ENCODE measurements at places on chromosomes 3 and 15.
A peak's percentile ranks its signal among the peaks of the same experiment; 100 is the strongest.

DNA sequence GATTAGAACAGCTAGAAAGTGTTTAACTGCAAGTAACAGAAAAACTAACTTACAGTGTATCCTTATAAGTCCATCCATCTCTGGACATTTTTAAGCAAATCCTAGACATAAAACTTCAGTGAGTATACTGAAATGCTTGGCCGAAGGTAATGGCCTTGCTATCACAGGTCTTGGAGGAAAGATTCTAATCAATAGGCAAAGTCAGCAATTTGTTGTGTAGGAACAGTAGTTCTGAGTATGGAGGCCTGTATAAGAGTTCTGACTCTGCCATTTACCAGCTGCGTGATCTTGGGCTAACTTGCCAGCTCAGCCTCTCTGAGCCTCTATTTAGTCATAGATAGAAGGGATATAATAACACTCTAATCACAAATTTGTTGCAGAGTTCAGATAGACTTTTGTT lies 328.1 kb downstream of the IL20RB start:
- H3K4me1 ChIP-seq, result no peaks in the 10 kb centered on the region
- no peak for DNase-seq
- no peaks in the 10 kb centered on the region for H3K27me3 ChIP-seq
- no peaks in the 10 kb centered on the region for H3K36me3 ChIP-seq

GRCh38 chr3:58613236-58614132 lies 36.3 kb upstream of the FAM107A start:
- no peak overlapping the region for H3K27ac ChIP-seq
- no peaks in the 10 kb centered on the region for H3K4me1 ChIP-seq
- no peak overlapping the region for H3K4me3 ChIP-seq
- no peaks in the 10 kb centered on the region for H3K27me3 ChIP-seq
- no peaks in the 10 kb centered on the region for H3K36me3 ChIP-seq

GRCh38 chr3:32951410-32951811 lies at the start of gene CCR4:
CCR4 (plus strand) TSS chr3:32951644; CDS start chr3:32953423, 1,779 bp downstream.
- peak; percentile 54 for DNase-seq
- no peaks in the 10 kb centered on the region for H3K27me3 ChIP-seq
- peaks cover 6% of the 10 kb centered on the region for H3K4me1 ChIP-seq
- H3K36me3 ChIP-seq, result no peaks in the 10 kb centered on the region
- H3K4me3 ChIP-seq, result peak within 1 kb of the TSS; percentile 39

GRCh38 chr3:147604136-147604535 lies 195.0 kb downstream of the ZIC1 start:
- no peak overlapping the region for H3K4me3 ChIP-seq
- no peaks in the 10 kb centered on the region for H3K36me3 ChIP-seq
- H3K27me3 ChIP-seq, result no peaks in the 10 kb centered on the region

DNA sequence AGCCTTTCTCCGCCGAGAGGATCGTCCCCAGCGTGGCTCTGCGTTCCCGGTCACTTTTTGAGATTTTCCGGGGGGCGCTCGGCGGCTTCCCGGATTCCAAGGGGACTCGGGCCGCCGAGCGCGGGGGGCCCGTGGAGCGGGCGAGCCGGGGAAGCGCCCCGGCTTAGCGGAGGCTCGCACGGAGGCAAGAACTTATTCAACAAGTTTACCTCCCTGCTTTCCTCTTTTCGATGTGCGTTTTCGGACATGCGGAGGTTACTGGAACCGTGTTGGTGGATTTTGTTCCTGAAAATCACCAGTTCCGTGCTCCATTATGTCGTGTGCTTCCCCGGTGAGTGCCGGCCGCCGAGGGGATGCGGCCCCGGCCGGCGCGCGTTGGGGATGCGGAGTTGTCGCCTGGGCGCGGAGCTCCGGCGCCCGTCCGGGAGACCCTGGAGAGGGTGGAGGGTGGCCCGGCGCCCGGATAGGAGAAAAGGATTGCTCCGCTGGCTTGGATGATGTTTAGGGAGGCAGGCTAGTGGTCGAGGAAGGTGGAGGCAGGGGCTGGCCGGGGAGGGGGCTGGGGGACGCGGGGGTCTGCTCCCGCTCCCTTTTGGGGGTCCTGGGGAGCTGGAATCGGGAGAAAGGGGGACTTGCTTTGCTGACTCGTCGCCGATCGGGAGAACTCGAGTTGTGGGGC lies 810 bp downstream of the PTPRG start:
- no peak for DNase-seq
- H3K36me3 ChIP-seq, result no peaks in the 10 kb centered on the region
- peaks cover 10% of the 10 kb centered on the region for H3K4me1 ChIP-seq
- no peak overlapping the region for H3K27ac ChIP-seq

DNA sequence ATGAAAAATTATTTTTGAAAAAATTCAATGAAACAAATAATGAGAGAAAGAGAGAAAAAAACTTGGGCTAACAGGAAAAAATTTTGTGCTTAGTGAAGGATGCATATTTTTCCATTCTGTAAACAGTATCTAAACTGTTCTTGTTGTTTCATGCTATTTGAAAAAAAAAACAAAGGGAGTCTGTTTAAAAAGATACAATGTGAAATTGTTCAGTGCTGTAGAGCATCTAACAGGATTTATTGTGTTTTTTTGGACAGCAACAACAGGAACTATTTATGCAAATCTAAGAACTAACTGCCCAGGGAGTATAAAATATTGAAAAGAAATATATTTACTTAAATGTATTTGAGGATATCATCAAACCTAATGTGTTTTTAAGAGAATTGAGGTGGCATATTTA lies 55.1 kb downstream of the PEX5L start:
- no peaks in the 10 kb centered on the region for H3K36me3 ChIP-seq
- H3K27ac ChIP-seq, result no peak overlapping the region
- DNase-seq, result no peak
- no peak overlapping the region for H3K4me3 ChIP-seq

GRCh38 chr15:23629234-23629805 lies 18.3 kb downstream of the MAGEL2 start:
- no peak overlapping the region for H3K27ac ChIP-seq
- H3K36me3 ChIP-seq, result no peaks in the 10 kb centered on the region
- no peak overlapping the region for H3K4me3 ChIP-seq
- DNase-seq, result no peak
- H3K4me1 ChIP-seq, result no peaks in the 10 kb centered on the region
- H3K27me3 ChIP-seq, result no peaks in the 10 kb centered on the region

DNA sequence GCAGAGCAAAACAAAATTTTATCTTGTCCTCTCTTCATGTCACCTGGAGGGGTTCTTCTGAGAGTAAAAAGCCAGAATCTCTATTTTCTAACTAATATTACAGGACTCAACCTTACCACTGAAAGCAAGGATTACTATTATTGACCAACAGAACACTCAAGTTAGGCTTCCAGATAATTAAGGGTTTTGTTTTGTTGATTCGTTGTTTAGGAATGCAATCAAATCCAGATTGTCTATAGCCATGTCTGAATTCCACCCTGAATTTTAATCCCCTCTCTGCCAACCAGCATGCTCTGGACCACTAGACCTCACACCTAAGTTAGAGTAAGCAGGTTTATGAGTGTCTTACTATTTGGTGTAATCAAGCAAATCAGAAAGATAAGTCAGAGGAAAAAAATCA lies 90.7 kb downstream of the PEAK1 start:
- no peak for DNase-seq
- no peak overlapping the region for H3K4me3 ChIP-seq
- H3K27me3 ChIP-seq, result no peaks in the 10 kb centered on the region
- no peaks in the 10 kb centered on the region for H3K36me3 ChIP-seq
- H3K4me1 ChIP-seq, result no peaks in the 10 kb centered on the region
- H3K27ac ChIP-seq, result no peak overlapping the region

- no peaks in the 10 kb centered on the region for H3K36me3 ChIP-seq
- no peaks in the 10 kb centered on the region for H3K4me1 ChIP-seq
- H3K27ac ChIP-seq, result no peak overlapping the region
- H3K4me3 ChIP-seq, result no peak overlapping the region
Measured at GRCh38 chr15:88031461-88031860, 225.1 kb downstream of the NTRK3 start.
